ENCODE measurements at places on chromosomes 16 and 17. TPM values are rescaled to one million over a fixed set of nuclear protein-coding genes. Genes with fewer than 3 reads are reported as not detected.

The IL21R gene
- under 0.01 TPM for total RNA-seq

The DRC3 gene
- total RNA-seq, result 0.69 TPM

The TMEM235 gene
- total RNA-seq, result not detected

The EPOP gene
- total RNA-seq, result 1.8 TPM

The CD300LG gene
- under 0.01 TPM for total RNA-seq

The MPP2 gene
- 1.7 TPM for total RNA-seq

The KCNJ18 gene
- not detected for total RNA-seq

The ZSWIM7 gene
- 32.0 TPM for total RNA-seq

The EVPLL gene
- not detected for total RNA-seq

The TMEM114 gene
- total RNA-seq, result not detected

The HOXB1 gene
- total RNA-seq, result not detected

The RNU2-1 gene
- not detected for total RNA-seq

The STH gene
- 0.69 TPM for total RNA-seq

The MT1G gene
- total RNA-seq, result 1.4 TPM

The TVP23A gene
- not detected for total RNA-seq

The MARF1 gene
- total RNA-seq, result 16.9 TPM

The HS3ST4 gene
- total RNA-seq, result not detected

The GSDMA gene
- total RNA-seq, result not detected

The PRR35 gene
- total RNA-seq, result not detected

The CD19 gene
- 0.34 TPM for total RNA-seq

The TBC1D28 gene
- total RNA-seq, result not detected

The RPL13 gene
- 1,813 TPM for total RNA-seq

The LAT gene
- total RNA-seq, result 0.67 TPM

The NLRC3 gene
- total RNA-seq, result under 0.01 TPM

The KRTAP4-4 gene
- not detected for total RNA-seq

The KRT12 gene
- total RNA-seq, result 0.34 TPM

The DPEP3 gene
- not detected for total RNA-seq

The HID1 gene
- not detected for total RNA-seq

The IRX3 gene
- 7.9 TPM for total RNA-seq

The CRHR1 gene
- not detected for total RNA-seq

The TMC6 gene
- total RNA-seq, result 72.3 TPM

The RUNDC3A gene
- total RNA-seq, result 0.15 TPM

The COPZ2 gene
- total RNA-seq, result 8.6 TPM

The DNAH3 gene
- not detected for total RNA-seq

The TBC1D3B gene
- total RNA-seq, result not detected

The CD300H gene
- not detected for total RNA-seq

The CES1 gene
- total RNA-seq, result 1.7 TPM

The TBC1D3H gene
- total RNA-seq, result not detected

The KRTAP4-5 gene
- not detected for total RNA-seq

The OTOP2 gene
- not detected for total RNA-seq

The KIFC3 gene
- total RNA-seq, result 100 TPM

The CDH1 gene
- total RNA-seq, result 62.6 TPM

The KRTAP2-4 gene
- total RNA-seq, result not detected

The PIRT gene
- not detected for total RNA-seq

The LRRC37A gene
- 6.3 TPM for total RNA-seq

The MT1A gene
- total RNA-seq, result 7.9 TPM

The CFAP97D1 gene
- total RNA-seq, result under 0.01 TPM

The KRTAP3-1 gene
- total RNA-seq, result not detected

Measured in melanocyte of skin (primary cell).